ENCODE measurements at places on chromosomes 6 and 20.

DNA sequence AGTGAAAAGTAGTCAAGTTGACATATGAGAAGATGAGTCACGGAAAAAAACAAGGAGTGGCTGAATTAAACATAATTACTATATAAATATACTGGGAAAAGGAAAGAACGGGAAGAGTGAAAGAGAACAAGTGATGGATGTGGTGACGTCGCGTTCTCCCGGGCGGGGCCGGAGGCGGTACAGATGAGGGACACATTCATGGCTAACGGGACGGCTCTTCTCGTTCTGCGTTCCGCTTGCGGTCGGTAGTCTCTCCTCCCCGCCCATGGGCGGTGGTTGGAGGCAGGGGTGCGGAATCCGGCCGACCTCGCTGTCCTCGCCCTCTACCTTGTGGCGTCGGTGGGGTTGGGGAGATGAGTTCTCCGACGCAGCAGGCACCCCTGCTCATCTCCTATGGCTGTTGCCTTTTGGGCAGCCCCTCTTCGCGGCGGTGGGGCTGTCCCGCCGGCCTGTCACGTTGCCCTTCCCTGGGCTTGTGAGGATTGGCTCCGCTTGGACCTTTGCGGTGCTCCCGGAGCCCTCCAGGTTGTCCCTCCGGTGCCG is 22.5 kb downstream of the HLA-G start:
- no peak for DNase-seq

DNA sequence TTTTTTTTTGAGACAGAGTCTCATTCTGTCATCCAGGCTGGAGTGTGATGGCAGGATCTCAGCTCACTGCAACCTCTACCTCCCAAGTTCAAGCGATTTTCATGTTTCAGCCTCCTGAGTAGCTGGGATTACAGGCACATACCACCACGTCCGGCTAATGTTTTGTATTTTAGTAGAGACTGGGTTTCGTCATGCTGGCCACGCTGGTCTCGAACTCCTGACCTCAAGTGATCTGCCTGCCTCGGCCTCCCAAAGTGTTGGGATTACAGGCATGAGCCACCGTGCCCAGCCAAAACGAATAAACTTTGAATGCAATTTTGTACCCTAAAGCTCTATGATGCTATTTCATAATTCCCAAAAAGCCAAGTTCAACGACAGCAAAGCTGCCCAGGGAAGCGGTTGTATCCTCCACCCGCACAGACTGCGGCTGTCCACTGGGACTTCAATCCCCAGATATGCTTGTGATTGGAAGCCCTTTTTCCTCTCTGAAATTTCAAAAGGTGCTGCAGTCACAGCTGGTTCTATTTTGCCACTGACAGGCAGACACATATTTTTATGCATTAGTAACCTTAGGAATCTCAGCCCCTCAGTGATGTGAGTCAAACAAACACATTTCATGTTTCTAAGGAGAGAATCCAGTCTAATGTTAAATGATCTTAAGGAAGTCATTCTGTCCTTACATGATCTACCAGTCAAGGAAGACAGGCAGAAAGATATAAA is 8.7 kb upstream of the RAMACL start:
- peak; percentile 75 for DNase-seq

DNA sequence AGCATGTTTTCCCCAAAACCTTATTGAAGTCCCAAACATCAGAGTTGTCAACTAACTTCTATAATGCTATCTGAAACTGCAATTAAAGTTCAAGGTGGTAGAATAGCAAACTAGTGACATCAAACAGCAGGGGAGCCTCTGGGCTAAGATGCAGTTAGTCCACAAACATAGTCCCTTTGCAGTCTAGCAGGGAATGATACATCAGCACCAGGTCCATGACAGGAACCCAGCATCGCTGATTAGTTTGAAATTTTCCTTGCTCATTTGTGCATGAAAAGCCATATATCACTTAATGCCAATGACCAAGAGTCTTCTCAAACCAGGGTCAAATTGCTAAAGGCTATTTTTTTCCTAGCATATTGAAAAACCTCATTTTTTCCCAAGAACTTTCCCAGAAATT is 145.3 kb downstream of the HIVEP2 start:
- no peak for DNase-seq

- DNase-seq: no peak
Observed at GRCh38 chr20:14721926-14722452, 384.6 kb upstream of the FLRT3 start.

DNA sequence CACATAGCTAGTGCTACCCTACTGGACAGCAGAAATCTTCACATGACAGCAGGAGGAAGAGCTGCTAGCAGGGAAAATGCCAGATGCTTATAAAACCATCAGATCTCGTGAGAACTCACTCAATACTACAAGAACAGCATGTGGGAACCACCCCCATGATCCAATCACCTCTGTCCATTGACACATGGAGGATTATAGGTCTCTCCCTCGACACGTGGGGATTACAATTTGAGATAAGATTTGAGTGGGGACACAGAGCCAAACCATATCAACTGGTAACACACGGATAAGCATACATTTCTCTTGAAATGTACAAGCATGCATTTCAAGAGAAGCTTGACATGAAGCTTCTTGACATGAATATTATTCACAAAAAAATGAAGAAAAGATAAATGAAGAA is 64.1 kb downstream of the MMS22L start:
- no peak for DNase-seq

GRCh38 chr6:63636518-63637021 is 968 bp downstream of the PHF3 start:
- no peak for DNase-seq

- DNase-seq: no peak
Observed at GRCh38 chr6:134299236-134299635, 18.7 kb downstream of the SGK1 start.

- no peak for DNase-seq
Observed at GRCh38 chr6:84017709-84018452, 15.7 kb upstream of the MRAP2 start.

GRCh38 chr20:21498195-21498594 is 15.7 kb downstream of the NKX2-2 start:
- no peak for DNase-seq

GRCh38 chr6:35341557-35341956 is 801 bp upstream of the PPARD start:
- no peak for DNase-seq

- no peak for DNase-seq
Observed at GRCh38 chr6:35203680-35204079, 10.1 kb upstream of the SCUBE3 start.

DNA sequence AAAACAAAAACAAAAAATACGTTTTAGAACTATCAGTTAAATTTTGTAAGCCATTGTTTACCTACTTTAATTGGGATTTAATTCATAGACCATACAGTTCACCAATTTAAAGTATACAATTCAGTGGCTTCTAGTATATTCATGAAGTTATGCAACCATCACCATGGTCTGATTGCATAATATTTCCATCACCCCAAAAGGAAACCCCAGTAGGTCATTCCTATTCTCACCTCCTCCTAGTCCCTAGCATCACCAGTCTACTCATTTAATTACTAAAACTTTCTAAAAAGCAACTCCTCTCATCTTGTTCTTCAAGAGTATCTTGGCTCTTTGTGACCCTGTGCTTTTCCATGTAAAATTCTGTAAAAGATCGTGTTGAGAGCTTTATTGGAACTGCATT is 60.2 kb downstream of the ASXL1 start:
- no peak for DNase-seq

DNA sequence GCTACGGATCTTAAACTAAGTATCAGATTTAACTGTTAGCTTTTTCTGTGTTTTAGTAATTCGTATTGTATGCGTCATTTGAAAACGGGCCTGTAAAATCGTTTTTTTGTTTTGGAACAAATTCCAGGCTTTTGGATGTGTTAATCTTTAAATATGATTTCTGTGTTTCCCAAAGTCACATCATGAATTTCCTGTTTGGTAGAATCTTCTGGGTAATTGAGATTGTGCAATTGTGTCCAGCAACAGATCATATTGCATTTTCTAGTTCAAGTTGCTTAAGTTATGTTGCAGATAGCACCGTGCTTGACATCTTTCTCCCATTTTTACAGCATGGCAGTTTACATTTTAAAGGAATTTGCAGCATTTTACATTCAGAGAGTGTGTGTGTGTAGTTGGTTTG is 1.9 kb downstream of the MAPK14 start:
- DNase-seq: peak; percentile 65

DNA sequence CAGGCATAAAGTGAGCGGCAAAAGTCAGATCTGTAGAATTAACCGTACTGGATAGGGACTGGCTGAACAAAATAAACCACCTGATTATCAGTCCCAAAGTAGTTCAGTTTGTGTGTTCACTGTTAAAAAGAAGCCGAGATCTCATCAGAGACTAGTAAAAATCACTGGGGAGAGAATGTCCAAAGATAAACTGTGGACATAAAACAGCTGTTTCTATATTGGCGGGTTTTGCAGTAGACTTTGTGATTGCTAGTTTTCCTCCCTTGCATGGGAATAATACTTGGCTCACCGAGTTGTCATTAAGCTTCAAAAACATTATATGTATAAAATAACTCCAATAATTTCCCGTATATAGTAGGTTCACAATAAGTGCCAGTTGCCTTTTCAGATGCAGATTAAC is 114.2 kb upstream of the ID4 start:
- DNase-seq: no peak

GRCh38 chr20:24953621-24954133 is 4.6 kb downstream of the CST7 start:
- no peak for DNase-seq

DNA sequence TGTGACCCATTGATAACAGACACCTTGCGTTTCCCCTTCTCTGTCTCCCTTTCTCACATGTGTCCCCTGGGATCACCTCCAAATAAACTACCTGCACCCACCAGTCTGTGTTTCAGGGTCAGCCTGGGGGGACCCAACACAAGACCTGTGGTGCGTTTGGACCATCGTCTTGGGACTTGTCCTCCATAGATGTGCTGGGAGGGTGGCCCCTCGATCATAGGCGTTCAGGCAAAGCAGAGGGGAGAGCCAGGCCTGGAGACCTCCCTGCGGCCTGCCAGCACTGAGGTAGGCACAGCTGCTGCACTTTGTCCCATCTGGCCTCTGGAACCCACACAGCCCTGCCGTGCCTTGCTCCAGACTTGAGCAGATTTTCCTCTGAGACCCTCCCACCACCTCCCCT is 18.1 kb downstream of the CST9 start:
- no peak for DNase-seq

DNA sequence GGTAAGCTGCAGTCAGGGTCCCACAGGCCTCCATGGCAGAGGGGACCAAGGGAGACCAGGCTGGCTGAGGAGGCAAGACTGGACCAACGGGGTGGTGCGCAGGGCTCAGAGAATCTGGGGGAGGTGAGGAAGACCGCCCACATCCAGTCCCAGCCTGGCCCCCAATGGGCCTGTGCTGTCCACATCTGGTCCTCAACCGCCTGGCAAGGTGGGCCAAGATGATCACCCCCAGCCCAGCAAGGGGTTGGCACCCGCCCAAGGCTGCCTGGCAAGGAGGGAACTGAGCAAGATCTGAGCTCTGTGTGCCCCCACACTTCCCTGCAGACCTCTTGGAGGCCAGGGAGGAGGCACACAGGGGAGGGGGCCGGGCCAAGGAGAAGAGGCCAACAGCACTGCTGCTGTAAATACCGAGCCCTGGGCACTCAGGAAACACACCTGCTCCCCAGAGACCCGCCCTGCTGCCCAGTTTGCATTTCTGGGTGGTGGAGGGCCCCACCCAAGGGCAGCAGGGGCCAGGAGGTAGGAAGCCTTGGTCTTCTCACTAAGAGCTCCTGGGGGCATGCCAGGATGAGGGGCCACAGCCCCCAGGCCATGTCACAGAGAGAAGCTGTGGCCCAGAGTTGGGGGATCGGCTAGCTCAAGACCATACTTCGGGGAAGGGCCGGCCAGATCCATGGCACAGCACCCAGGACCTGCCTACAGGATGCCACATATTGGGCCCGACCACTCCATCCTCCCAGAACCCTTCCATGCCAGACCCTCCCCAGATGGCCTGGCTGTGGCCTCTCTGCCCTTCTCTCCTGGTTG is 109.6 kb downstream of the ASXL1 start:
- DNase-seq: no peak

DNA sequence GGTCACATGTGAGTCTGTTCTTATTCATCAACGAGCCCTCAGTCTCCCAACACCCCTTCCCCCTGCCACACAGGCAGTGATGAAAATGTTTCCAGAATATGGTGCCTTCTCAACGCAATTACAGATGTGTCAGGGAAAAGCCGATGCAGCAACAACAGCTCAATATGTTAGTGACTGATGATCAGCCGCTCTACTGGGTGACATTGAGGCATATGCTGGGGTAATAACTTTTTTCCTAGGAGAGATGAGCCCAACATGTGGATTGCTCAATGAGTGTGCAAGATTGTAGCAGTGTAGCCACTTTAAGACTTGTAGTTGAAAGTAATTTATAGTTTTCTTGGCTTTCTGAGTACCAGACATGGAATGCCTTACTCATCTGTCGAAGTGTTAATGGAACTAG is 49.4 kb downstream of the DTD1 start:
- no peak for DNase-seq

DNA sequence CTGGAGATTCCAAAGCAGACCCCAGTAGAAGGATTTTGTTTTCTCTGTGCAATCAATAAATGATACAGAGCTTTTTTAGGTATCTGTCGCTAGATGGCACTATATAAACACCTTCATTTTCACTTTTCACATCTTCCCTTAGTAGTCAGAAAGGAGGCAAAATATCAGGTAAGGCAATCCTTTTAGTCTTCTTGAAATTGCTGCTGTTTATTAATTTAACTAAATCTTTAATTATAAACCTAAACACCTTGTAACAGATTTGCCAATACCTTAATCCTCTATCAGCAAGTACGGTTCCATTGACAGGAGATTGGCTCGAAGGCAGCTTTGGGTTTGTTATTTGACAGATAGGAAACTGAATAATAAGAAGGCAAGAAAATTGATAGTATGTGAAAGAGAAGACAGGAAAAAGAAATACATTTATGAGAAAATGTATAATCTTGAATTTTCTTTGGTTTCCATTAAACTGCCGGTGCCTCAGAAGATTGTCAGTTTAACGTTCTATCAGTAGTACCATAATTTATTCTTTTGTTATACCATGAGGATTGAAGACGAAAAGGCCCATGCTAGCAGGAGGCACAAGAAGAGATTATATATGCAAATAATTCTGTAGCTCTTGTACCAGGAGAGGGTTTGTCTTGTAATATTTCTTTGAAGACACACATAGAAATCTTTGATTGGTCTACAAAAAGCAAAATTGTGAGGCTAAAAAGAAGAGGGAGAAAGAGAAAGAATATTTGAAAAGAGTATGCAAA is 23.5 kb upstream of the IBTK start:
- DNase-seq: peak; percentile 23

GRCh38 chr6:4698901-4699659 is 77.1 kb upstream of the CDYL start:
- DNase-seq: no peak

- DNase-seq: no peak
Observed at GRCh38 chr6:47276377-47276776, 33.3 kb downstream of the TNFRSF21 start.

DNA sequence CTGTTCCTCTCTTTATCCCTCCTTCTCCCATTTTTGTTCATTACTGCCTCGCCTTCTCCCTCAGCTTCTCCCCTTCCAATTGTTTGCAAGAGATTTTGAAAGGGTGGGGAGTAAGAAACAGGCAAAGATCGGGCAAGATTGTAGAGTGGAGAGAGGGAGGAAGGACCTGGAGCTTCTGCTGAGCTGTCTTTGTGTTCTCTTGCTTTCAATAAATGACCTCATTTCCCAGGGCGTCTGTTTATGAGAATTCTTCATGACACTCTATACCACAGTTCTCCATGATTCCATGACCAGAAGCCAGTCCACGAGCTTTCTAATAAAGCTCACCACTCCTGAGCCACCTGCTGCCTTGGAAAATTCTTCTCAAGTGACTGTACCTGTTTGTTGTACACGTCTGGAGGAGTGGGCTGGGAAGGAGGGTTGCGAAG is 50.0 kb upstream of the PLEKHG1 start:
- DNase-seq: no peak

- DNase-seq: no peak
Observed at GRCh38 chr6:8139451-8139850, 37.1 kb upstream of the EEF1E1 start.
